SHP77 (cell line): ENCODE measurements at places on chromosomes 7 and 10.

GRCh38 chr10:120789303-120790203 is 61.6 kb upstream of the WDR11 start:
- no peak for DNase-seq

DNA sequence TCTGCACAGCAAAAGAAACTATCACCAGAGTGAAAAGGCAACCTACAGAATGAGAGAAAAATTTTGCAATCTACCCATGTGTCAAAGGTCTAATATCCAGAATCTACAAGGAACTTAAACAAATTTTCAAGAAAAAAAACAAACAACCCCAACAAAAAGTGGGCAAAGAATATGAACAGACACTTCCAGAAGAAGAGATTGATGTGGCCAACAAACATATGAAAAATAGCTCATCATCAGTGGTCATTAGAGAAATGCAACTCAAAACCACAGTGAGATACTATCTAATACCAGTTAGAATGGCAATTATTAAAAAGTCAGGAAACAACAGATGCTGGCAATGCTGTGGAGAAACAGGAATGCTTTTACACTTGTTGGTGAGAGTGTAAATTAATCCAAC is 7.1 kb upstream of the MKLN1 start:
- DNase-seq = no peak

- no peak for DNase-seq
These were observed 78.0 kb upstream of the MACROH2A2 start for GRCh38 chr10:69974551-69975155.

GRCh38 chr7:117674617-117675016 is 194.8 kb downstream of the CFTR start:
- DNase-seq = no peak

GRCh38 chr10:22612318-22612717 is 102.1 kb downstream of the PIP4K2A start:
- DNase-seq = no peak

DNA sequence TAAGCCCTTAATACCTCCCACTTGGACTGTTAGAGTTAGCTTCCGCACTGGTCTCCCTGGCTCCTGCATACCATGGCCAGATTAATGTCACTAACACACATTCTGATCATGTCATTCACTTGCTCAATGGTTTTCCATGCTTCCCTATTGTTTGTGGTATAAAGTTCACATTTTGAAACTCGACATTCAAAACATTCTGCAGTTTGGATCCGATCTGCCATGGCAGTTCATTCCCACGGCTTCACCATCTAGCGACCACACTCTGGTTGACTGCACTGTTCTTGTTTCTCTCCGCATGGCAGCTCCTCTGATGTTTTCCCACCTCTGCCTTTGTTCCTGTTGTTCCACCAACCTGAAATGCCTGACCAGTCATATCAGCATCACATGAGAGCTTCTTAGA is 87.4 kb upstream of the WAC start:
- no peak for DNase-seq

DNA sequence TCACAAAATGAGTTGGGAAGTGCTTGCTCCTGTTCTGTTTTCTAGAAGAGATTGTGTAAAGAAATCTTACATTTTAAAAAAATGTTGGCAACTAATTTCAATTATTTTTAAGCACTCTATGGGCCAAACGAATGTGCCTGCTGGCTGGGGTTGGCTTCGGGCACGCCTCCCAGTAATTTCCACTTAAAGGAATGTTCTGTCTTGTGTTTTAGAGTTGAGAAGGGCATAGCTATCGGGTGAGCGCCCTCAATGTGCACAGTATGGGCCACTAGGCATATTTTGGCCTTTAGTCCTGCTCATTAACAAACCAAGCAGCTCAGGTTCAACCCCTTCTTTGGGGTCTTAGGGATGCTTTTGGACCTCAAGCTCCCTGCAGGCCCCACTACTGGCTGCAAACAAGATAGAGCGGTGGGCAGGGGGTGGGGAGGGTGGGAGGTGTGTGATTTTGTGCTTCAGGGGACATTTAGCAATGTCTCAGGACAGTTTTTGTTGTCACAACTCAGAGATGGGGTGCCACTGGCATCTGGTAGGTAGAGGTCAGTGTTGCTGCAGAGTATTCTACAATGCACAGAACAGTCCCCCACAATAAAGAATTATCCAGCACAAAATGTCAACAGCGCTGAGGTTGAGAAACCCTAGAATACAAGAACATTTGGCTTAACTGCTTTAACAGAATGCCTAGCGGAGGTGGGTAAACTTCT is 40.7 kb downstream of the TACC2 start:
- no peak for DNase-seq

DNA sequence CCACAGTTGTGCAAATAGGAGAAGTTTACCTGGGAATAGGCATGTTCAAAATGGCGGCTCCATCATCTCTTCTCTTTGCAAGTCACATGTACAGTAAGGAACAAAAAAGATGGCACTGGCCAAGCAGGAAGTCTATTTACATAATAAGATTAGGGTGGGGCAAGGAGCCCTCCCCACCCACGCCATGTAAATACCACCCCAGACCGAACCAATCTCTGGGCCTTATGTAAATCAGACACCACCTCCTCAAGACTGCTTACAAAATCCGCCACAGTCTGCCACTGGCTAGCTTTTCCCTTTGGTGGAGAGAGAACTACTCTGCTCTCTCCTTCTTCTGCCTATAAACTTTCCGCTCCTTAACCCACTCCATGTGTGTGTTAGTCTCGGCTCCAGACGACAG is 1496.3 kb downstream of the REEP3 start:
- DNase-seq = no peak

GRCh38 chr7:112411186-112411795 is 39.0 kb upstream of the IFRD1 start:
- no peak for DNase-seq

DNA sequence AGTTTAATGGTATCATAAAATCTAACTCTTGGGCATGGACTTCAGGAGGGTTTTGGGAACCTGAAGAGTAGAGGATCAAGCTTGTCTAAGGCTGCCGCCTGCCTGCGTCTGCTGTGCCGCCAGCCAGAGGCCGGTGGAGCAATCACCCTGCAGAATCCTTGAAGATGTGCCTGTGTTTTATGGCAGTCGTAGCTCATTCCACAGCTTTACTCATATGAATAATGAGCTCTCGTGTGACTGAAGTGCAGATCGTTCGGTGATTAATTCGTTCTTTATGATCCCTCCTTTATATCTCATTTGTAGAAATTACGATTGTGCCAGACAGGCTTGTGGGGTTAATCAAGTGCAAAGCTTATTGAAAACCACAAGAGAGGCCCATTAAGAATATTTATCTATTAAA is 100.8 kb downstream of the ACTR3B start:
- DNase-seq = no peak

- DNase-seq = no peak
These were observed 96.4 kb downstream of the CUX1 start for GRCh38 chr7:101913851-101914250.

DNA sequence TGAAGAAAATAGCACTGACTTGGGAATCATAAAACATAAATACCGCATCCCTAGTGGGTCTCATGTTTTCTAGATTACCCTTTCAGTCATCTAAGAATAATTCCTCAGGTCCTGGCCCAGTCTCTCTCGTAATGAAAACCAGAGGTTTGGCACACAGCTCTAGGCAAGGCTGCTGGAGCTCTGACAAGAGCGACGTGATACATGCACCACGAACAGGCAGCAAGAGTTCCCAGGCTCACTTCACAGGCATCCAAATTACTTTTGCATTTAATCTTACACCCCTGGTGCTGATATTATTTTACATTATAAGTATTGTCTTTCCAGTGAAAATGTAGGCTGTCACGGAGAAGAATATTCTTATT is 105.2 kb downstream of the THSD7A start:
- DNase-seq = no peak

DNA sequence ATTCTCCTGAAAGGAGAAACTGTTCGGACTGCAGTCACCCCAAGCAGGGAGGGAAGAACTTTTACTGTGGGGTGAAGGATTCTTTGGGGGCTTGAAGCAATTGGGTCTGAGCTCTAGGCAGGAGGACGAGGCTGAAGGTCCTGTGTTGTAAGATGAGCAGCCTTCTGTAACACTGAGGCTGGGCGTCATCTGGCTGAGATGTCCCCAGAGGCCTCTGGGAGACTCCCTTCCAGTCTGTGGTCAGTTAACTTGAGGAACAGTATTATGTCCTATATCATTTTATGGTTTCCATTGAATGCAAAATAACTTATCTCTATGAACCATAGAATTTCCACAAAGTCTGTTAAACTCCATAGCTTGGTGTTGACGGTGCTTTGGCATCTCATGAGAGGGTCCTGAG is 26.3 kb downstream of the FIGNL1 start:
- DNase-seq = no peak

DNA sequence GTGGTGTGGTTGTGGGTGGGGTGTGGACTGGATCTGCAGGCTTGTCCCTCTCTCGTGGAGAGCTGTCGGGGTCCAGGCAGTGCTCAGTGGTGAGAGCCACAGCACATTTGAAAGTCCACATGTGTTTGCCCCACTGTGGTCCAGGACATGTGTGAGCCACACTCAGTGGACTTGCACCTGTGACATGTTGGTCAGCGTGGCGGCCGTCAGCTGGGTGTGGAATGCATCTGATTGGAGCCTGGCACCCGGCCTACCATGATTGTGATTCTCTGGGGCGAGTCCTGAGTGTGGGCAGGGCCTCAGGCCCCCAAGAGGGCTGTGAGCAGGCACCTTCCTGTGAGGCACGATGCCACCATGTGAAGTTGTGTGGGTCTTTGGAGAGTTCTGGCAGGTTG is 77.9 kb downstream of the DNAJB6 start:
- no peak for DNase-seq

- no peak for DNase-seq
These were observed 388.9 kb upstream of the NPVF start for GRCh38 chr7:25617214-25617613.

DNA sequence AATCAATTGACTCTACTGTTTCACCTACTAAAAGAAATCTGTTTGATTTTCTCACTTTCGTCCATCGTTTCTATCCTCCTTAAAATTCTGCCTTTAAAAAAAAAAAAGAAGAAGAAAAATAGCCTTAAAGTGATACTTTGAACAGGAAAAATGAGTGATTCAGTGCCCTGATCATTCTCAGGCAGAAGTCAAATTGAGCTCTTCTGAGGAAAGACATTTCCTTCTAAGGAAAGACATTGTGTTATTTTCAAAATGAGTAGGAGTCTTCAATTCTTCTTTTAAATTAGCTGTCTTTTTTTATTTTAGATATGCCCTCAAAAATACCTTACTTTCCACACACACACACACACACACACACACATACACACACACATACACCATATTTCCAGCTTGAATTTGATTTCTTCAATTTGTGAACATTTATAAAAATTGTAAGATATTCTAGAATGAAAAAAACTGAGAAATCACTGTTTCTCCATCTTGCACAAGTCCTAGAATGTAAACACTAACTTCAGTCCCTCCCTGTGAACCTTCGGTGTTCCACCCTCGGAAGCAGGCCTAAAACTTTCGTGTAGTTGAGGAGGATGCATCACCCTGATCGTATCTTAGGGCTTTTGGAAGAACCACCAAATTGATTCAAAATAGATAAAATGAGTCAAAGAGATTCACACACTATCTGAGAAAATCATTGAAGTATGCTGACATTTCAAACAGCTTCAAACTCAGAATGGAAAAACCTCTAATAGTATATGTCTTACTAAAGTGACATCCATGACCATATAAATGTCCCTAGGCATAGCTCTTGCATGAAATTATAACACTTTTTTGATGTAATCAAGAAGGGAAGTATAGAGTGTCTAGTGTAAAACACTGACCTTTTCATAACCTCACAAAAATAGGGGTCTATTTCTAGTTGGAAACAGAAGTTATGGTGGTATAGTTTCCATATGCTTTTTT is 270.8 kb downstream of the GATA3 start:
- no peak for DNase-seq

DNA sequence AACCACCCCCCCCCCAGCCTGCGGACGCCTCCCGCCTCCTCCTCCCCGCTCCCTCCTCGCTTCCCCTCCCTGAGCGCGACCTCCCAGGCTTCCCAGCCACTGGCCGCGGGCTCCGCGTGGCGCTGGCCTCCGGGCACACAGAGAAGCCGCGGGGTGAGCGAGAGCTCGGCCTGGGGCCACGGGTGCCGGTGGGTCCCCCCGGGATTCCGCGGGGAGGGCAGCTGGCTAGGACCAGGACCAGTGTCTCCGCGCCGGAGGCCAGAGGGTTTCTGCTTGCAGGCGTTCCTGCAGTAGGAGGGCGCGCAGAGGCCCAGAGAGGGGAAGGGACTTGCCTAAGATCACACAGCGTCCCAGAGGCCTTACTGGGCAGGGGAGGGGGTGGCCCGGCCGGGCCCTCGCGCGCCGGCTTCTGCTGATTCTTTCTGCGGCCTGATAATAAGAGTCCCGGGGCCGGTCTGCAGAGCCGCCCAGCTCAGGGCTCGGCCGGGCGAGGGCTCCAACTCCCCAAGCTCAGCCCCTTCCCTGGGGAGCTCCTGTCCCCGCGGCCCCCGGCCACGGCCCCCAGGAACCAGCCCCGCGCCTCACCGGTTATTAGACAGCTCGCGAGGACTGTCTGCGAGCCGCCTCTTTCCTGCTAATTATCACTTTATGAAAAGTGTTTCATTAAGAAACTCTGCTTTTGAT is 10.1 kb downstream of the UNCX start:
- no peak for DNase-seq

DNA sequence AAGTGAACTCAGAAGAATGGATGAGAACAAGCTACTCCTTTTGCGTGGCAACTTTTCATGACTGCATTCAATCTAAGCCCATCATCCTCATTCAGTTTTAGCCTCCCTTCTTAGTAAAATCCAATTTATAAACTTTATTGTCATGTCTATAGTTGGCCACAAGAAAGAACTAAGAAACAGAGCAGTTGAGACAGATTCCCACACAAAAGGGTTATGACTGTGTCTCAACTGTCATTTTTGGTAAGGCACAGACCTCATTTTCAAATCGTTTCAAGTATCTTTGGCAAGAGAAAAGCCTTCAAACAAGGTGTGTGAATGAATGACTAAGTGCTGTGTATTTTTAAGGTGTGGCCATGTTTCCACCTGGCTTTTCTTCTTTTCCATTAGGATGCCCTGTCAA is 84.2 kb upstream of the CREB5 start:
- no peak for DNase-seq

DNA sequence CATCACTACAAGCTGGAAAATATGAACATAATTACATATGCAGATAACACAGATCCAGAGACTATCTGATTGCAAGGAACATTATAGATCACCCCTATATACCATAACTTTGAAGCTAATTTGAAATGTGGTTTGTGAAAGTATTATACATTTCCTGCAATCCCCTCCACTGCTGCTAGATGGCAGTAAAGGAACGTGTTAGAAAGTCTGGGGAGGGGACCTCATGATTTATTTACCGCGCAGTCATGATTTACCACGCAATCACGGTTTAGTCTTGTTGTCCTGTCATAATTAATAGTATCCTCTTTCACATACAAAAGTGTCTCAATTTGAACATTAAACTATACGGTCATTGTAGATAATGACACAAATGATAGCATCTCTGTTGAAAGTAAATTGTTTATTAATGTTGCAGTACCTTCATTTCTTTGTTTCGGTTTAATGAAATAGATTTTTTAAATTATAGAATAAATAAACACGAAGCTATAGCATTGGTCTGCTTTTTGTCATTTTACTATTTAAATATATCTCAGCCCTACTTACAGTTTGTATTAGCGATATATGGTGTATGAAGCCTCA is 145.3 kb upstream of the PRSS1 start:
- DNase-seq = peak; percentile 30
